ENCODE measurements at places on chromosomes 16 and 17.

DNA sequence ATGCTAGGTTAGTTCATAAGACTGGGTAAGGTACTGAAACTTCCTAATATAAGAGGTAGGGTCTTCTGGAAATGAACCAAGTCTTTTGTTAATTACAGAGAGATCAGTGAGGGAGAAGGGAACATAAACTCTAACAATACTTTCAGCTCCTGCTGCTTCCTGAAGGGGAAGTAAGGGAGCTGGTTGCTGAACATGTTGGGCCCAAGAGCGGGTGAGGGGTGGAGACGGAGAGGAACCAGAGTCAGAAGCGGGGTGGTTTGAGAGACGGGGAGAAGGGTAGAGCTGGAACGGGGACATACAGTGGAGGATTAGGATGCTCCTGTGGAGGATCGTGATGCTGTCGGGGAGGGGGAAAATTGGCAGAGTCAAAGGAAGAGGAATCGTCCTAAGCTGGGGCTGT is 11.5 kb upstream of the ZNF747 start:
- no peak for DNase-seq

DNA sequence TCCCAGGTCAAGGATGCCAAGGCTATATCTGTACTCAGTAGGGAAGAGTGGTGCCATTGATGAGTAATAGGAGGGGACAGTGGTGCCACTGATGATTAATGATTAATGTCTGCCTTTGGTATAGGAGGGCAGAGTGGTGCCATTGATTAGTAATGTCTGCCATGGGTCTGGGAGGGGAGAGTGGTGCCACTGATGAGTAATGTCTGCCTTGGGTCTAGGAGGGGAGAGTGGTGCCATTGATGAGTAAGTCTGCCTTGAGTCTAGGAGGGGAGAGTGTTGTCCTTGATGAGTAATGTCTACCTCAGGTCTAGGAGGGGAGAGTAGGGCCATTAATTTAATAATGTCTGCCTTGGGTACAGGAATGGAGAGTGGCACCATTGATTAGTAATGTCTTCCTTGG is 507.8 kb upstream of the EEF2KMT start:
- DNase-seq = no peak

- DNase-seq = no peak
Measured at GRCh38 chr17:44004077-44004760, at the start of gene NAGS. TSS of gene NAGS (plus strand) at chr17:44004622. CDS start at chr17:44004664, 42 bp downstream.

DNA sequence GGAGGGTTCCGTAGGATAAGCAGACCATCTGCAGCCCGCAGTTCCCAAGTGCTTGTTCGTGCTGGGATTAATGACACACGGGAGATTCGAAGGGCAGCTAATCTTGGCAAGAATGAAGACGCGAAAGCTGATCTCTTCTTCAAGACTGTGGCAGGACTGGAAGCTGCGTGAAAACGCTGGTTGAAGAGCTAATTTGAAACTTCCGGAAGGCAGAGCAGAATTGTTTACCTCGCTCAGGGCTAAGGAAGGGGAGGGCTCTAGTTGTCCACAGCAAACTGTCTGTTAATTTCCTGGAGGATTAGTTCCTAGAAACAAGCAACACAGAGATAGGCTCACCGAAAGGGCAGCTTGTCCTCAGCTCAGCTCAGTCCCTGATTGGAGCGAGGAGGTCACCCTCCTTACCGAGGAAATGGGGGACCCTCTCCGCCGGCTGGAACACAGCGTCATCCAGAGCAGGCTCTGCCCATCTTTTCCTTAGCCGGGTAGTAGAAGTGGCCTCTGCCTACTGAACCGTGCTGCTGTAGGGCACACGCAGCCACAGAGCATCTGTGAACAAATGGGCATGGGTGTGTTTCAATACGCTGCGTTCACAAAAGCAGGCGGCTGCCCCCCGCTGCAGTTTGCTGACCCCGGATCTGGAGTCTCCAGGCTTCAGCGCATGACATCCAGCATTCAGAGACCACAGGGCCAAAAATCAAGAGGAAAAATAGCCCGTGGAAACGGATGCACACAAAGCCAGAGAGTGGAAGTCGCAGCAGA is 16.7 kb upstream of the BAIAP2 start:
- DNase-seq = peak; percentile 43

DNA sequence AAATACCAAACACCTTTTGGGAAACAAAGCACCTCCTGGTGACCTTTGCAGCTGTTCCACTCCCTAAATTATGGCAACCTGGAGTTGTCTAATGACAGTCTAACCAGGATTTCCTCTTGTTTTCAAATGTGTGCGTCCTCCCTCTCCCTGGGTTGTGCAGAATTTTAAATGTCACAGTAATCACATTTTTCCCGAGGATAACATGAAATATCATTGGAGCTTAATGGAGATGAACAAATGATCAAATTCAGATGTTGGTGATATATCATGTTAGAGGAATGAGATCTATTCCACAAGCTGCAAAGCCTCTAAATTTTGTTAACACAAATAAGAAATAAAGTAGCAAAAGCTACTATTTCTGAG is 86.9 kb upstream of the HLF start:
- no peak for DNase-seq

DNA sequence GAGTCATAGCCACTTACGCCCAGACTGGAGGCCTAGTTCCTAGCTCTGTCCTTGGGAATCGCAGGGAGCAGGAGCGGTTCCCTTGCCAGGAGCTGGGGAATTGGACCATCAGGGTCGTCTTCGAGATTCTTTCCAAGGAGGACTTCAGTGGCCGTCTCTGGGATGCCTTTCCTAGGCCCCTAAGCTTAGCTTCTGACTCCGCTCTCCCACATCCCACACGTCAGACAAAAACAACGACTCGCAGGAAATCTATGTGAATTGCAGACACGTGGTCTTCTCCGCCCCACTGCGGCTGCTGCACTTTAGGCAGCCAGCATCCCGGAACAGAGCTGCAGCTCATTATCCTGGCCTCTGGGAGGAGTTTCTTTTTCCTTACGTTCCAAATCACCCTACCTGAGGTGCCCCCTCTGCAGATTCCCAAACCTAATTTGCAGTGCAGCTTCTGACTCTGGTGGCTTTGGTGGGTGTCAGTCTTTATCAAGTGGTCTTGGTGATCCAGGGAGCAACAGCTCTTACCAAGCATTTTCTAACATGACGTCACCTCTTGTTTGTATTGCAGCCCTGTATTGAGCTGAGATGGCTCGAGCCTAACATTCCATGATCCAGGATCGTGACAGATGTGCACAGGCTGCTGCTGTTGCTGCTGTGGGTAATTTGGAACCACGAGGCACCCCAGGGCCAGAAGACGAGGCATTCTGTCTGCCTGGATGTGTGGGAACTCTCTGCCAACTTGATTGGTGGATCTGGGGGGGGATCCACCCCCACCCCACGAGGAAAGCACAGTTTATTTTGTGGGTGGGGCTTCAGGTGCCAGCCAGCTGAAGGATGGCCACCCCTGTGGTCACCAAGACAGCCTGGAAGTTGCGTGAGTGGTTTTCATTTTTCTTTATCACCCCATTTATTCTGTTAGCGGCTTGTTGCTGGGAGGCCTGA is 1.1 kb downstream of the KATNB1 start:
- DNase-seq = peak; percentile 78

DNA sequence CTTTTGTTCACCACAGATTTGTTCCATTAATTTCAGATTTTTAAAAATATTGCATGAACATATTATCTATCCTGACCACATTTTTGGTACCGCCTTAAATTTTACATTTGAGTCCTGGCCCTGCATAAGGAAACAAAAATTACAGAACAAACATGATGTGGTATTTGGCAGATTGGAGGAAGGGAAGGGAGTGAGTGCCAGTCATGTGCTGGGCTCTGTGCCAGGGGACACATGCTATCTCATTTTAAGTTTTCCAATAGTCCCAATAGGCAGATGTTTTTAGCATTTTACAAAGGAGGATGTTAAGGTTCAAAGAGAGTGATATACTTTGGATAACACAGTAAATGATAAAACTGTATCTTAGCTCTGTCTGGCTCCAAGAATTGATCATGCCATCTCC is 185.1 kb downstream of the CDK5R1 start:
- peak; percentile 26 for DNase-seq

DNA sequence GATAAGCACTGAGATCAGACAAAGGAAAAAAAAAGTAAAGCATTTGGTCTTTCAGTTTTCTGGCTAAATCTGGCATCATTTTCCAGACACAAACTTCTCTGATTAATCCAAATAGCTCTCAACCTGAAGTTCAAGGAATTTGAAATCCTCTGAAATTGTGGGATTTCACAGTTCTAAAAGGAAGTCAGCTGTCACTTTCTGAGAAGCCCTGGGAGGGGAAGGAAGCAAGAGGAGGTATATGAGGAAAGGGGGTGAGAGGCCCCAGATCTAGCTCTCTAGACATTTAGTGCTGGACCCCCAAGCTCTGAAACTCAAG is 17.5 kb upstream of the HOXB9 start:
- no peak for DNase-seq

GRCh38 chr17:80416260-80416939 is 1.4 kb downstream of the ENDOV start:
- DNase-seq = no peak

DNA sequence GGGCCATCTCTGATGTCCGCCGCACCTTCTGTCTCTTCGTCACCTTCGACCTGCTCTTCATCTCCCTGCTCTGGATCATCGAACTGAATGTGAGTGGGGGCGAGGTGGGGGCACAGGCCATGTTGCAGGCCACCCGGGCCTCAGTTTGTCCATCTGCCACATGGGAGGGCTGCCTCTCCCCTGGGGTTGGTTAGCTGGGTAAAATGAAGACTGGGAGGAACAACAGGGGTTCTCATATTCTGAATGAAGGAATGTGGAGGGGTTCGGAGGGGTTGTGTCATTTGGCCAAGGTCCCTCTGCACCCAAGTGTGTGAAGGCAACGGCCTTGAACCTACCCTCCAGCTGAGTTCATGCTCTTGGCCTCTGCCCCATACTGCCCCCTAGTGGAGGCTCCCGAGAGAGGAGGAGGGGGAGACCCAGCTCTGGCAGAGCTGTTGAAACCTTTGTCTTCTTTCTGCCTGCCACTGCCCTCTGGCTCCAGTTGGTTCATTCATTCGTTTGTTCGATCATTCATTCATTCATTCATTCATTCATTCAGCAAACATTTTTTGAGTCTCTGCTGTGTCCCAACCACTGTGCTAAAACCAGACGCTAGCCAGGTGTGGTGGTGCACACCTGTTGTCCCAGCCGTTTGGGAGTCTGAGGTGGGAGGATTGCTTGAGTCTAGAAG is 11.4 kb upstream of the TCAP start:
- DNase-seq = peak; percentile 46

DNA sequence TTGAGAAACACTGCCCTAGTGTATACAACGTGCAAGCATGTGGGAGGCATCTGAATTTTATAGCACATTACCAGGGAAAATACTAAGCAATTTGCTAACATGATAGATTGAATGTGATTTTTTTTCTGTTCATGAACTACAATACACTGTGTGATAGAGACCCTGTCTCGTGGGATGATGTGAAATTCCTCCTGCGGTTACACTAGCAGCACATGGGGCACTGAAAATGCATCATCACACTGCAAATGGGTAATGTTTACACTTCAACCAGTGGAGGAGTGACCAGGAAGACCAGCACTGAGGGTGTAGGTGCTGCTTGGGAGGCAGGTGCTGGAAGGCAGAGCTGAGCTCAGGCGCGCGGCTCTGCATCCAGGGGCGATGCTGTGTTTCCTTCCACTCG is 28.8 kb downstream of the ORC6 start:
- no peak for DNase-seq

DNA sequence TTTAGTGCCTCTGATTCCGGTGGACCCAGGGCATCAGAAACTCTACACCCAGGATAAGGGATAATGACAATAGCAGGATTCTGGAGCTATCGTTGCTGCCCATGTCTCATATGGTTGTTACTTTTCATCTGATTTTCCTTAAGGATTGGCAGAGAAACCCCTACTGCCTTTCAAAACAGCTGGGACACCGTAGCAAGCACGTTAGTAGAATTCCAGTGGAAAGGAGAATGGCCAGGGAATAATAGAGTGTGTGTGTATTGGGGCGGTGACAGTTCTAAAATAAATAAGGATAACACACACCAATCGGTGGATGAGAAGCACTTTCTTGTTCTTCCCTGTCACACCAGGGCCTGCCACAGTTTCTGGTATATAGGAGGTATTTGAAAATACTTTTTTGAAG is 251.8 kb downstream of the HAPSTR1 start:
- DNase-seq = no peak

DNA sequence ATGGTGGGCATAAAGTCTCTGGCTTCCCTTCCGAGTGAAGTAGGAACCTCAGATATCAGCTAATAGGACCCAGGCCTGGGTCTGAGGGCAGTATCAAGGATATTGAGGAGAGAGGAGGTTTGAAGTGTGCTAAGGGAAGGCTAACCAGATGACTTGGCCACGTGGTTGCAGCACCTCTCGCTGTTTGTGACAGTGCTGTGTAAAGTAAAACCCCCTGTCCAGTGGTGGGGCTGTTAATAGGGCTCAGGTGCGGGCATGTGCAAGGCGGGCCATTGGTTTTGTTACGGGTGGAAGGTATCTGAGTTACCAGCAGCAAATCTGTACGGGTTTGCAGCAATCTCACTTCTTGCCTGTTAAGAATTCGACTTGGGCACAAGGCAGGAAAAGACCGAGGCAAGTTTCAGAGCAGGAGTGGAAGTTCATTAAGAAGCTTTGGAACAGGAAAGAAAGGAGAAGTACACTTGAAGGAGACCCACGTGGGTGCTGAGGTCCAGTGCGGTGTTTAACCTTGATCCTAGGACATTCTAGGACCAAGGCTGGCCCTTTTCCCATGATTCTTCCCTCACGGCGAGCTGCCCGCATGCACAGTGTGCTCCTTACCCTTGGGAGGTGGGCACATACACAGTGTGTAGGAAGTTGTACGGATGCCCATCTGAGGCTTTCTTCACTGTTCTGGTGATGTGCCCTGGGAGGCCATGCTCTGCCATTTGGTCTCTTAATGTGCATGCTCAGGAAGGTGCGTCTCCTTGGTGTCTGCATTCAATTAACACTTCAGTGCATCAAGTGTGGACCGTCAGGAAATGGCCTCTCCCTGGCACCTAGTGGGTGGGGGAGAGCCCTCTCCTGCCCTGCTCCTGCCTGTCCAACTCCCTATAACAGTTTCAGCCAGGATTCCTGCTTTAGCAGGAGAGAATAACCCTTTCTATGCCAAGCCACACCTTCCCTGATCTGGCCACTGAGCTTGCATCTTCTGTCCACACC is 20.3 kb downstream of the SGF29 start:
- DNase-seq = no peak

- DNase-seq = no peak
Measured at GRCh38 chr16:57508035-57508425, 21.7 kb upstream of the DOK4 start.

- no peak for DNase-seq
Measured at GRCh38 chr17:72720494-72720825, 372.0 kb downstream of the SLC39A11 start.

DNA sequence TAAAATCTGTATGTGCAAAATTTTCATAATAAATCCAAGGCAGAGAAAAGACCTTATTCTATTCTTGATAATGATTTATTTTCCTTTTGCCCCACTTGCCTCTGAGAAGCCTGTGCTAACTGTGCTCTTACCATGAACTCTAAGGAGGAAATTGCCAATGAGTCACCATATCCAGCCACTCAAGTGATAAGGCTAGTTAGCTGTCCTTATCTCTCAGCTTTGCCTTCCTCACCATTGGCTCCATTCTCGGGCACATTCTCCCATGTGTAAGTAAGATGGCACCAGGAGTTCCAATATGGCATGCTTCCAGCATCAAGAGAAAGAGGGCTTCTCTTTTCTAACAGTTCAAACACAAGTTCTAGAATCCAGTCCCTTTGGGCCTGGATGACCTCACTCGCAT is 142.4 kb downstream of the TOX3 start:
- DNase-seq = no peak

All from fibroblast of skin of scalp (primary cell).